ENCODE measurements at places on chromosomes 7 and 10. TPM values are rescaled to one million over a fixed set of nuclear protein-coding genes. Genes with fewer than 3 reads are reported as not detected.

The UPF2 gene
- 16.6 TPM for total RNA-seq

The NDUFB2 gene
- 378 TPM for total RNA-seq

The CYP26A1 gene
- total RNA-seq = 2.9 TPM

The SSC4D gene
- 0.92 TPM for total RNA-seq

The HOXA11 gene
- 0.77 TPM for total RNA-seq

The SFMBT2 gene
- 9.0 TPM for total RNA-seq

The TSPAN13 gene
- 13.9 TPM for total RNA-seq

The KIF11 gene
- 34.8 TPM for total RNA-seq

The GLRX3 gene
- 217 TPM for total RNA-seq

The FKBP9 gene
- total RNA-seq = 71.5 TPM

The NPY4R2 gene
- 34.7 TPM for total RNA-seq

The AKR1C3 gene
- 1,217 TPM for total RNA-seq

The EMX2 gene
- not detected for total RNA-seq

The RHEB gene
- total RNA-seq = 159 TPM

The STAG3 gene
- 0.22 TPM for total RNA-seq

The JCAD gene
- total RNA-seq = 8.2 TPM

The TUBB8 gene
- total RNA-seq = 0.12 TPM

The AOAH gene
- not detected for total RNA-seq

The SNX8 gene
- 70.0 TPM for total RNA-seq

The EBF3 gene
- total RNA-seq = 0.14 TPM

The C7orf57 gene
- total RNA-seq = 0.20 TPM

The OR2A5 gene
- total RNA-seq = not detected

The CSGALNACT2 gene
- 14.3 TPM for total RNA-seq

The VWC2 gene
- total RNA-seq = not detected

The FAM237B gene
- total RNA-seq = not detected

The TDRD1 gene
- not detected for total RNA-seq

The ADGRA1 gene
- total RNA-seq = 0.09 TPM

The SPDYE11 gene
- total RNA-seq = not detected

The LMOD2 gene
- total RNA-seq = not detected

The SPDYE5 gene
- total RNA-seq = not detected

The DUSP5 gene
- total RNA-seq = 134 TPM

The CCL24 gene
- total RNA-seq = not detected

The SLC16A9 gene
- 0.06 TPM for total RNA-seq

The SHTN1 gene
- 24.3 TPM for total RNA-seq

The PNLIPRP1 gene
- total RNA-seq = not detected

The CALML3 gene
- total RNA-seq = not detected

The SPDYE2B gene
- not detected for total RNA-seq

The RAPGEF5 gene
- total RNA-seq = 0.07 TPM

The VPS41 gene
- 23.8 TPM for total RNA-seq

The PNLIP gene
- not detected for total RNA-seq

The PLEKHA8 gene
- total RNA-seq = 5.5 TPM
